NCI-H1048 (cell line): ENCODE measurements at places on chromosomes 7 and 10.

DNA sequence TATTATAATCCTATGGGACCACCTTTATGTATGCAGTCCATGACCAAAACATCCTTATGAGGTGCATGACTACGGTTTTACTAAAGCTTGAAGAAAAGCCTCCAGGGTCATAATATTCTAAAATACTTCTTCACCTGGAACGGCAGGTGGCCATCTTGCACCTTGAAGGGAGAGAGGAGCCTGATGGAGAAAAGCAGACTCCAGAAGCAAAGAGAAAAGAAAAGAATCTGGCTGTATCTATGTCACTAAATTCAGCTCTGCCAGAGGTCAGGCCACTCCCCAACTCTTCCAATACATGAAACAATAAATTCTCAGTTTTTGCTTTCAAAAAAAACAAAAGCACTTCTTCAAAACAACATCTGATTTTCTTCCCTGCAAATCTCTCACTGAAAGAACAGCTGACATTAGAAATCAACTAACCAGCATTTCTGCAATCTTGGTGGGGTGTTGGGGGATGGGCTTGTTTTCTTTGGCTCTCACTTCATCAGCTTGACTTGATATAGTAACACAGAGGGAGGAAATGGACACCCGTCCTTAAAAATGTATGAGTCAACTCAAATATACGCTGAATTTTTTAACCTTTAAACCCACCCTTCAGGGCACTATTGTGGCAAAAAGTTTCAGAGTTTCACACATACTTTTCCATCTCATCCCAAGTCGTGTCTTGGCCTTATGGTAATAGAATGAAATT, 21.7 kb downstream of the HIBADH start:
- no peak for DNase-seq

GRCh38 chr10:83182076-83182475, 957.2 kb upstream of the GHITM start:
- no peak for DNase-seq

DNA sequence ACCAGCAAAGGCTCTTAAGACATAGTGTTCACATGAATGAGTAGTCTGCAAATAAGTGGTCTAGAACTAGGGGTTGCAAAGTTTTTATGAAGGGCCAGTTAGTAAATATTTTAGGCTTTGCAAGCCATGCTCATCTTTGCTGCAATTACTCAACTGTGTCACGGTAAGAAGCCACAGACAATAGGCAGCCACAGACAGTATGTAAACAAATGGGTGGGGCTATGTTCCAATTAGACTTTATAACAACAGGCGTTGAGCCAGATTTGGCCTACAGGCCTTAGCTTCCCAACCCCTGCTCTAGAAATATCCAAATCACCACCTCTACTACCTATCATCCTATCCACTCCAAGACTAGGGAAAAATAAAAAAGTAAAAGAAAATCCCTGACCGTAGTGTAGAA, 9.2 kb downstream of the IKZF5 start:
- no peak for DNase-seq

- DNase-seq: no peak
Measured at GRCh38 chr7:18698258-18698734, 202.7 kb downstream of the HDAC9 start.
